ENCODE measurements at places on chromosomes 7 and 10.
A peak's percentile ranks its signal among the peaks of the same experiment; 100 is the strongest.

DNA sequence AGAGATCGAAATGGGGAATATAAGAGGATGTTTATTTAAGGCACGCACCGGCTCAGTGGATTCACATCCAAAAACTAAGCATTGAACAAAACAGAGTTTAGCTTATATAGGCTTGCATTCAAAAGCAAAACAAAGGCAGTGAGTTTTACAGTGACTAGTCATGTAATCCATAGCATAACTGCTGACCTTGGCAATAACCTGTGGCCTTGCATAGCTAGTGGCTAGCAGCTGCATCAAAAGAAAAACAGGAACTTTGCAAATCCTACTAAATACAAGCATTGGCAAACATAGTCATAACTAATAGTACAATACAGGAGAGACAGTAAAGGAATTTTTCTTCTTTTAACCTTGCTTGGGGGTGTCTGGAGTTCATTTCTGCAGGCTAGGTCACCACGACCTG lies 9.7 kb upstream of the ZNF485 start:
- H3K4me1 ChIP-seq: no peaks in the 10 kb centered on the region
- H3K4me3 ChIP-seq: no peak overlapping the region
- no peaks in the 10 kb centered on the region for H3K27me3 ChIP-seq
- no peak overlapping the region for H3K27ac ChIP-seq
- DNase-seq: no peak
- H3K36me3 ChIP-seq: no peaks in the 10 kb centered on the region

DNA sequence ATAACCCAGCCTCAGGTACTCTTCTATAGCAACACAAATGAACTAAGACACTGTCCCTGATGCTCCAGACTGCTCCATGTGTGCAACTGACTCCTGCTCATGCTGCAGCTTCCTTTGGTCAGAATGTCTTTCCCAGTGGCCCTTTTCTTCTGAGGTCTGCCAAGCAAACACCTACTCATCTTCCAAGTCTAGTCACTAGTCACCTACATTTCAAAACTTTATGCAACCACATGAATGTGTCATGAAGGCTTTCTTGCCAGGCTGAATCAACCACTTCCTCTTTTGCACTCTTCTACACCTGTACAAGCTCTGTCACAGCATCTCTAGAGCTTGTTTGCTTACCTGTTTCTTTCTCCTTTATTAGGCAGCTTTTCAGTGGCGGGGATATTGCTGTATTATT lies 75.8 kb downstream of the LSMEM1 start:
- H3K4me1 ChIP-seq: no peaks in the 10 kb centered on the region
- DNase-seq: no peak
- H3K27me3 ChIP-seq: no peaks in the 10 kb centered on the region
- H3K4me3 ChIP-seq: no peak overlapping the region
- H3K36me3 ChIP-seq: no peaks in the 10 kb centered on the region
- H3K27ac ChIP-seq: no peak overlapping the region

DNA sequence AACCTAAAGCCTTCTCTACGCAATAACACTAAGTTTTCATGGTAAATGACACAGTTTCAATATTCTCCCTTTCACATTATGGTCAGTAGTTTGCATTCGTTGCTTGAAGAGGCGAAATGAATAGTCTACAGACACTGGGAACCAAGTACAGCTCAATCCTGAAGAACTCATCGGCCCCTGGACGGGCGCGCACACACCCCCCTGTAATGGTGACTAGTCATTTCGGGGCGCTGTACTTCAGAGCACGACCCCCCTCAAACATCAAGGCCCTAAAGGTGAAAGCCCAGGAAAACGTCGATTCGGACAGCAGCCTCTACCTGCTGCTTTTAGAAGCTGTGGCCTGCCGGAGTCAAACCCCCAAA lies 1.0 kb downstream of the NT5C2 start:
- H3K4me3 ChIP-seq: peak overlapping the region; percentile 98
- H3K27ac ChIP-seq: no peak overlapping the region
- H3K27me3 ChIP-seq: no peaks in the 10 kb centered on the region

DNA sequence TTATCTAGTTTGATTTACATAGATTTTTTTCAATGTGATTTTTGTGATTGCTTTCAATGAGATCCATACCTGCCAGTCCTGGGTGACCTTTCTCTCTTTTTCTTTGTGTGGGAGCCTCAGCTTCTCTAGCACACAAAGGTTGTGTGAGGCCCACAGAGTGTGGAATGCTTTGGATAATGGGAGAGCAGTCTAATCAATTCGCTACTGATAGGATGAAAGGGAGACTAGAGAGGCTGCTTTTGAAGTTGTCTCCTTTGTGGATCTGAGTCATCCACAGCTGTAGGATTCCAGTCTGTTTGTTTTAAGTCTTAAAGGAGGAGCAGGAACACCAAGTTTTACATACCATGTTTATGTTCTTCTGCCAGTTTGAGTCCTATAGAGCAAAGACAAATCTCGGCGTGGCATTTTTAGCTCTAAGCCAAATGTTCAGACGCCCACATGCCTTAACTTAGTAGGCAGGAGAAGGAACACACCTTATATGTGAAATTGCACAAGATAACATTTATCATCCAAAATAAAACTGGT lies 330.0 kb downstream of the ARL4A start:
- peak; percentile 35 for DNase-seq
- H3K27me3 ChIP-seq: no peaks in the 10 kb centered on the region
- H3K4me3 ChIP-seq: no peak overlapping the region
- no peaks in the 10 kb centered on the region for H3K4me1 ChIP-seq
- H3K36me3 ChIP-seq: no peaks in the 10 kb centered on the region

DNA sequence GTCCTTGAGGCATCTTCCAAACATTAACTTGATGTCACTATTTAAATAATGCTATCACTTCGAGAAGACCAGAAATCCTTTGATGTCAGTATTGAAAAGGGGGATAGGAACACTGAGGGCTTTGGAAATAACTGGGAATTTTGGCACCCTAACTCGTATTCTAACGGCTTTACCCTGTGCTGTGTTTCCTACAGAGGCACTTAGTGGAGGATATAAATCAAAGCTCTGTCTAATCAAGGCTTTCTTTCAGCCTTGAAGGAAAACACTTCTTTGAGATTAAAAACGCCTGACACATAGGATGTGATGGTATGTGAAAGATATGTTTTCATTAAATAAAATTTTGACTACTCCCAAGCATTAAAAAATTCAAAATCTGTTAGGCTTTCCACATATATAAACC lies 62.3 kb downstream of the CREB5 start:
- no peaks in the 10 kb centered on the region for H3K36me3 ChIP-seq
- H3K4me3 ChIP-seq: no peak overlapping the region
- no peak for DNase-seq
- no peak overlapping the region for H3K27ac ChIP-seq
- H3K4me1 ChIP-seq: 0 out of 2 replicates have a peak, but pooled peaks cover 3% of the 10 kb centered on the region

- H3K27me3 ChIP-seq: no peaks in the 10 kb centered on the region
- DNase-seq: no peak
- peaks cover 3% of the 10 kb centered on the region for H3K4me1 ChIP-seq
- no peak overlapping the region for H3K4me3 ChIP-seq
- H3K36me3 ChIP-seq: no peaks in the 10 kb centered on the region
- no peak overlapping the region for H3K27ac ChIP-seq
Observed at GRCh38 chr7:28104041-28104541, 76.5 kb downstream of the JAZF1 start.

DNA sequence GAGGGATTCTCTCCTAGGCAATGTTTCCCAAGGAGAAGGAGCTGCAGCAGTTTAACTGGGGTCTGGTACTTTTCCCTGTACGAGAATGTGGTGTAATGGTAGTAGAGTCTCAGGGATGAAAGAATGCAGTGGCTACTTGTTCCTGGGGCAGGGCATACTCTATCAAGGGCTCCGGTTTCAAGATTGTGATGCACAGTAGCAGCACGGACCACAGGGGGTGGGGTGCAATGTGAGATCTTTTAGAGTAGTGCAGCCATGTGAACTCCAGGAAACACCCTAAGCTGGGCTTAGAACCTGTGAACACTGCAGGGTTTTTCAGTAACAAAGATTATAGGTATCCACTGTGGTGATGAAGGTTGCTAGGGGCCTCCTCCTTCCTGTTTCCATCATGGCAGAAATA lies 903.9 kb downstream of the NRG3 start:
- no peak for DNase-seq
- no peaks in the 10 kb centered on the region for H3K27me3 ChIP-seq
- no peak overlapping the region for H3K4me3 ChIP-seq
- no peak overlapping the region for H3K27ac ChIP-seq

- no peaks in the 10 kb centered on the region for H3K36me3 ChIP-seq
- no peak for DNase-seq
Observed at GRCh38 chr7:148435715-148436114, 154.9 kb upstream of the C7orf33 start.

DNA sequence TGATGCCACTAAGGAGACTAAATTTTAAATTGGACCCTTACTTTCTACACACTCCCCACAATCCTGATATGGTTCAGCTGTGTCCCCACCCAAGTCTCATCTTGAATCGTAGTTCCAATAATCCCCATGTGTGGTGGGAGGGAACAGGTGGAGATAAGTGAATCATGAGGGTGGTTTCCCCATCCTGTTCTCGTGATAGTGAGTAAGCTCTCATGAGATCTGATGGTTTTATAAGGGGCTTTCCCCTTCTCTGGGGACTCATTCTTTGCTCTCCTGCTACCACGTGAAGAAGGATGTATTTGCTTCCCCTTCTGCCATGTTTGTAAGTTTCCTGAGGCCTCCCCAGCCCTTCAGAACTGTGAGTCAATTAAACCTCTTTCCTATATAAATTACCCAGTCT lies 18.4 kb upstream of the BET1 start:
- H3K4me1 ChIP-seq: no peaks in the 10 kb centered on the region
- no peak for DNase-seq
- no peaks in the 10 kb centered on the region for H3K27me3 ChIP-seq
- no peak overlapping the region for H3K4me3 ChIP-seq
- no peaks in the 10 kb centered on the region for H3K36me3 ChIP-seq

- H3K4me1 ChIP-seq: no peaks in the 10 kb centered on the region
- no peak for DNase-seq
- no peaks in the 10 kb centered on the region for H3K27me3 ChIP-seq
Observed at GRCh38 chr10:72487116-72487515, 132.4 kb upstream of the DNAJB12 start.

DNA sequence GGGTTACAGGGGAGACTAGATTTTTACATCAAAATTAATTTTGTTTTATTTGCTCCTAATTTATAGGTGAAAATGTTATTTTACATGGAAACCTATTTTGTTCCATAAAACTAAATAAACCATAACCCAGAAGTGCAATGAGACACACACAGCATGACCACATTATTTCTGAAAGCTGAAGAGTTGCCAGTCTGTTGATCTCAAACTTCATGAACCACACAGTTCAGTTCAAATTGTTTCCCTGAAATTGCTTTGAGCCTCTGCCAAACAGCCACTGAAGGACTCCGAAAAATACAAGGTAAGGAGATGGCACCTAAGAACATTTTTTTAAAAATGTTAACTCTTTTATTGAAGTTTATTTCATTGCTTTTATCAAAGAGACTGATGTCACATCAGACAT lies 25.0 kb upstream of the ITGB8 start:
- no peaks in the 10 kb centered on the region for H3K4me1 ChIP-seq
- no peaks in the 10 kb centered on the region for H3K36me3 ChIP-seq
- H3K27me3 ChIP-seq: no peaks in the 10 kb centered on the region
- H3K27ac ChIP-seq: no peak overlapping the region

DNA sequence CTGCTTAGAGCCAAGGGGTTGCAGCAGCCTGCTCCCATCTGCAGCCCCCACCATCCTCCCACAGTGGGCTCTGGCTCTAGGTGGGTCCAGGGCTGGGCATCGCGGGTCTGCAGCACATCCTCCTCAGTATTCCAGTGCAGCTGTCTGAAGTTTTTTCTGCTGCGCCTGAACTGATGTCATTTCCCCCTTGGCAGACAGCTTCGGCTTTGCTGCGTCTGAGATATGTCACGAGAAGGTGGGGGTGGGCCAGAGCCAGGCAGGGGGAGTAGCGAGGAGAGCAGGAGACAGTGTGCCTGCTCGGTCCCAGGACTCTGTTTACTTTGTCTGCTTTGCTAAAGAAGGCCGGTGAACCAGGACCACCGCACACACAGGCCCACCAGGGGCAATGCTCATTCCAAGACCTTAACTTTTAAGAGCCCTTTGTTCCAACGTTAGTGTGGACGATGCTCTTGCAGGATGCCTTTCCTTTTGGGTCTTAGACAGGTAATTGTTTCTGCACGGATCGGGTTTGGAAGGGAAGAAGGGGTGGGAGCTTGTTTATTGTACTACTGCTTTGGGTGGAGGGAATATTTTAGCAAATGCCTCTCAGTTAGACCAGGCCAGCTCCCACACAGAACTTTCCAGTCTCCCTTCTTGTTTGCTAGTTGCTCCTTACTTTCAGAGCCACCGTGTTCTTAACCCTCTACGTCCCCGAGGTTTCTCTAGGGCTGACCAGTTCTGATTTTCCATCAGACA lies 32.4 kb downstream of the WBP1L start:
- H3K36me3 ChIP-seq: no peaks in the 10 kb centered on the region
- H3K27me3 ChIP-seq: no peaks in the 10 kb centered on the region
- peak overlapping the region; percentile 43 for H3K4me3 ChIP-seq
- peaks cover 31% of the 10 kb centered on the region for H3K4me1 ChIP-seq
- DNase-seq: peak; percentile 43

- no peak overlapping the region for H3K4me3 ChIP-seq
- no peaks in the 10 kb centered on the region for H3K27me3 ChIP-seq
- H3K4me1 ChIP-seq: no peaks in the 10 kb centered on the region
Observed at GRCh38 chr7:99252166-99252895, 20.3 kb upstream of the MYH16 start.

GRCh38 chr10:132500781-132501415 lies 36.7 kb upstream of the INPP5A start:
- H3K27ac ChIP-seq: no peak overlapping the region
- H3K4me3 ChIP-seq: no peak overlapping the region
- H3K36me3 ChIP-seq: no peaks in the 10 kb centered on the region
- H3K4me1 ChIP-seq: no peaks in the 10 kb centered on the region
- no peak for DNase-seq
- H3K27me3 ChIP-seq: no peaks in the 10 kb centered on the region

GRCh38 chr10:3068201-3068967 lies 1.0 kb downstream of the PFKP start:
- H3K27me3 ChIP-seq: no peaks in the 10 kb centered on the region
- no peak for DNase-seq
- peaks cover 17% of the 10 kb centered on the region for H3K36me3 ChIP-seq
- H3K27ac ChIP-seq: no peak overlapping the region
- no peaks in the 10 kb centered on the region for H3K4me1 ChIP-seq
- H3K4me3 ChIP-seq: peak overlapping the region; percentile 88

- H3K27ac ChIP-seq: no peak overlapping the region
- peaks cover 1% of the 10 kb centered on the region for H3K36me3 ChIP-seq
- no peak overlapping the region for H3K4me3 ChIP-seq
- DNase-seq: no peak
- H3K27me3 ChIP-seq: no peaks in the 10 kb centered on the region
Observed at GRCh38 chr7:1108264-1108920, 20.5 kb downstream of the GPER1 start.

DNA sequence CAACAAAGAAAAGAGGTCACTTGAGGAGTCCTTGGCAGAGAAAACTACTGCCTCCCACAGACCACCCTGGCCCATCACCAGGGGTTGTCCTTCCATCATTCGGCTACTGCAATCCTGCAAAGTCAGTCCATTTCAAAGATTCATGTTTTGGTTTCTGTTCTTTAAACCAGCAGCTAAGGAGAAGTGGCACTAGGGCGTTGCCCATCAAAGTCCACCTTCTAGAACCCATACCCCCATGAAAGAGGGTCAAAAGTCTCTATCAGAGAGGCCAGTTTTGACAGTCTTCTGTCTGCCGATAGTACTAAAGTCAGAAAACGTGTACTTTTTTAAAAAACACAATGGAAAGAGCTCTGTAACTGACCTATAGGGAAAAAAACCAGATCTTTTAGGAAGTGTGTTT lies 14.4 kb downstream of the CCDC6 start:
- peaks cover 8% of the 10 kb centered on the region for H3K36me3 ChIP-seq
- H3K27me3 ChIP-seq: no peaks in the 10 kb centered on the region
- H3K27ac ChIP-seq: no peak overlapping the region
- no peak overlapping the region for H3K4me3 ChIP-seq
- DNase-seq: no peak

Measured in H9 (cell line).